ENCODE measurements at places on chromosomes 2 and 18.

DNA sequence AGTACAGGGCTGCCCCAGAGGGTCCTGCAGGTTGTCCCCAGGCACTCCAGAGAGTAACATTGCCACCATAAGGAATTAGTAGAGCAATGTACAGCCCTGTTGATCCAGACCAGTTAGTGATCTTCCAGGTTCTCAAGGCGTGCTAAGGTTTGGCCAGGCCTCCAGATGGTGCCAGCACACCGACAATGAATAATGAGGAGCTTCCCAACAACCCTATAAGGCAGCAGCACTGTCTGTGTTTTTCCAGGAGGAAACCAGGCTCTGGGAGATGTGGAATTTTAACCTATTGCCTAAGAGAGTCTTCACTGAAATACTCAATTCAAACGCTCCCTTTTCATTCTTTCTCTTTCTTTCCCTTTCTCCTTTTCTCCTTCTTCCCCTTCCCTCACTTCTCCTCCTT lies 122.1 kb downstream of the MGAT5 start:
- DNase-seq = no peak

GRCh38 chr2:164913640-164914350 lies 41.5 kb downstream of the SLC38A11 start:
- no peak for DNase-seq

DNA sequence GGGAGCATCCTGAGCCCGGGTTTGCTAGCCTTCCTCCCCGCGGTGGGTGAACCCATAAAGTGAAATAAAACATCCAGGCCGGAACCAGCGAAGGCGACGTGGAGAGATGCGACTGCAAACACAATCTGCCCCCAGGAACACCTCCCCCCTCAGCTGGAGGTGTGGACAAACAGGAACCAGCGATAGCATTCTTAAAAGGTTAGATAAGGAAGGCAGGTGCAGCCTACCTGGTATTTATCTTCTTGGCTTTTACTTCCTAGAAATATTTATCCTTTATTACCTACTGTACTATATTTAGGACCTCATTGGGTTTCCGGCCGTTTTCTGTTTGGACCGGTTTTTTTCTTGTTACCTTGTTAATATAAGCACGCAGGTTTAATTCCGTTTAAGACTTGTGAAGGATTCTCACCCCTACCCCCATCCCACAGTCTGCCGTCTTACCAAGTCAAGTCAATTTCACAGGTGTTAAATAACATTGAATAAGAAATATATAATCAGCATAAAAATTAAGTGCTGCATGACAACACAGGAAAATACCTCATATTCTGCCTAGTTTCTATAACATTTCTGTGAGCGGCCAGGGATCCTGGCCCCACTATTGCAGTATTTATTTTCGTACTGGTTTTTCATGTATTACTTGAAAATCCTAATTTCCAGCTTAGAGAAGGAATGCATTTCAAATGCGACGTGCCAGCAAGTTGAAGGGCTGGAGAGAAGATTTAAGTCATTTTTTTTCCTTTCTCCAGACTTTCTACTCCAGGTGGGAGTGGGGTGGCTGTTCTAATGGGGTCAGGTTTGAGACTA lies 224.0 kb upstream of the ID2 start:
- DNase-seq = no peak

DNA sequence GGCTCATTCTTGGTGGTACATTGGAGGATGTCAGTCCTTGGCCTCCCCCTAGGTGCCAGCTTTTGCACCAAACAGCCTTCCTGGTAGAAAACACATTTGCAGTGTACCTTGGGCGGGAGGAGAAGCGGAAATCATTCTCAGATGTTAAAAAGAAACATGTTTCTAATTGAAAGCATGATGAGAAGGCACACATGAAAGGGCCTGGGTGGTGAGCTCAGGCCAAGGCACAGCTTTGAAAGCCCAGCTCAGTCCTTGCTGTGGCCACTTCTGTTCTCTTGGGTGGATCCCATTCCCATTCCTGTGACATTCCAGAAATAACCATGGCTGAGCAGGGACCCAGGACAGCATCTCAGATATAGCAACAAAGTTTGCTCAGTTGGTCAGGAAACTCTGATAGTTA lies 71.5 kb downstream of the LTBP1 start:
- DNase-seq = no peak

DNA sequence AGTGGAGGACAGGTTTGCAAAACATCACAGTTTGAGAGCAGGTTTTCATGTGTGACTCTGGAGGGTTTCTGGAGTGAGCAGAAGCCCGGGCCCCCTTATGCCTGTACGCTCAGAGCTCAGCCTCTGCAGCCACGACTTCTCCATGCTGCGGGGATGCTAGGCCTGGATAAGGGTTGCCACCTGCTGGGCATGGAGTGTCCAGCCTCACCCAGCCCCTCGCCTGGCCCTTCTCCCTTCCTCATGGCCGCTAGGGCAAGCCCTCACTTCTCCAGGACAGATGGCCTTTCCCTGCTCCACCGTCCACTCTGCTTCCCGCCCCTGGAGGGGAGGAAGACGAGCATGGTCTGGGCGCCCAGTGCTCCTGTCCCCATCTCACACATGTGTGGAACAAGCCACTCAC lies 318.7 kb downstream of the GBX2 start:
- no peak for DNase-seq

DNA sequence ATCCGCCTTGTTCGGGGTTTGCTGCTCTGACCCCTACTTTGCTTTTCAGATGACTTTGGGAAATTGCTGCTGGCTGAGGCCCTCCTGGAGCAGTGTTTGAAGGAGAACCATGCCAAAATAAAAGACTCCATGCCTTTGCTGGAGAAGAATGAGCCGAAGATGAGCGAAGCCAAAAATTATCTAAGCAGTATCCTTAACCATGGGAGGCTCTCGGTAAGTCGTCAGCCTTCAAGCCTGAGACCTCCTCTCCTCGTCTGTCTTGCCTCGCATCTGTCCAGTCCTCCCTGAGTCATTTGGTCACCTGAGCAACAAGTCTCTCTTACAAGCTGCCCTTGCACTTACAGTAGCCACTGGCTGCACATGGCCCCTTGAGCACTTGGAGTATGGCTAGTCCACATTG lies 34.7 kb upstream of the MCFD2 start:
- DNase-seq = no peak

DNA sequence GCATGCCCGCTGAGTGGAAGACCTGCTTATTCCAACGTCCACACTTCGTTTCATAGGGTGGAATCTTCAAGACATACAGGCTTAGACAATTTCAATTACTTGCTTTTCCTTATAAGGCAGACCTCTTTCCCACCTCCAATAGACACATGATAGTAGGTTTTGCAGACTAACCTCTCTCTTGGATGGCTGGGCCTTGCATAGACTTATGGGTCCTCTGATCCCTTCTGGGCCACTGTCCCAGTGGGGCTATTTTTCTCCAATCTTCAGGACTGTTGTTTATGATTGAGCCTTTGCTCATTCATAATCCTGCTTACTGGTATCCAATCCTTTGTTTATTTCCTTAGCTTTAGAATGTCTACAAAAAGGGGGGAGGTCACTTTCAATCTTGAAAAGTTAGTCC lies 138.9 kb downstream of the FAM210A start:
- DNase-seq = no peak

GRCh38 chr2:97645112-97645694 lies 659 bp upstream of the COX5B start:
- peak; percentile 53 for DNase-seq

Measured in heart right ventricle (tissue), 16 donors.